ENCODE measurements at places on chromosomes 5 and 9.

DNA sequence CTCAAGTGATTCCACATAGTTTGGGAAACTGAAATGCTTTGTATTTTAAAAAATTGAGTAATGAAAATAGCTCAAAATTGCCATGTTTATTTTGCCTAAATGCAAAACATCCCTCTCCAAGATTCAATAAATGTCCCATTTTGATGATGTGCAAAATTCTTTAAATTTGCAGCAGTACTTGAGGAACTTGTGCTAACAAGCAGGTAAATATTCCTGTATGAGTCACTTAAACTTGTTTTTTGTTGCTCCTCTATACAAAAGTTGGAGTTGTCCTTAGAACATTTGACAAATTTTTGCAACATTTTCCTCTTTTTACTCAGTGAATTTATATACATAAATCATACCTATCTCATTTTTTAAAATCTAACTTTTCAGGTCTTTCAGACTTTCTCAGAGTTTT, 280.2 kb downstream of the CDH12 start:
- no peak for DNase-seq

- no peak for DNase-seq
These were observed 152.3 kb downstream of the SNX18 start for GRCh38 chr5:54669845-54670244.

DNA sequence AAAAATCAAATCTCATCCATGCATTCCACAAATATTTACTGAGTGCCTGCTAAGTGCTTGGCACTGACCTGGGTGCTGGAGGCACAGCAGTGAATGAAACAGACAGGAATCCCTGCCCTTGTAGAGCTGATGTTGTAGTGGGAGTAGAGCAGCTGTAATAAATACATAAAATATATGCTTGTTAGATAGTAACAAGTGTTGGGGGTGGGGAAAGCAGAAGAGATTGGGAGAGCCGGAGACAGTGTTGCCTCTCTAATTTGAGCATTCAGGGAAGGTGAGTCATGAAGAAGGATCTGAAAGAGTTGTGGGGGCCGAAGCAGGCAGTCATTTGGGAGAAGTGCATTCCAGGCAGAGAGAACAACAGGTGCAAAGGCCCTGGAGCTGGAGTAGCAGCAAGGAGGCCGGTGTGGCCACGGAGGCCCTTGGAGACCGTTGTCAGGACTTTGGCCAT, 97.9 kb downstream of the ZNF618 start:
- no peak for DNase-seq

GRCh38 chr5:74296685-74297408, 343.7 kb downstream of the ENC1 start:
- DNase-seq = peak; percentile 60

- no peak for DNase-seq
These were observed 49.5 kb upstream of the ALDH1B1 start for GRCh38 chr9:38343037-38343436.

DNA sequence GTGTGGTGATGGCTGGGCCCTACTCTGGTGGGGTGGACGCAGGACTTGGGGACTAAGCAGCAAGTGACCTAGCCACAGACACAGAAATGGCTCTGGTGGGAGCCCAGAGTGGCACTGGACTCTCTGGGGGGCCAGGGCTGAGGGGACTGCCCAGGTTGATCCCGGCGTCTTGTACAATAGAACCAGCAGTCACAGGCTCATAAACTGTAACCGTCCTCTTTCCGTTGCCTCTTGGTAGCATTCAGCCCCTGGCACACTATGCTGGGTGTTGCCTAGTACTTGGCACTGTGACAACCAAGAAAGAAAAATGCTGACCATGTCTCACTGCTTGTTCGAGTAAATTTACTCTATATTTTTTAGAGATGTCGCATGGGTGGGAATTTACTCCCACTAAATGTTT, 80.5 kb downstream of the DAB2IP start:
- no peak for DNase-seq

GRCh38 chr5:40578501-40579451, 100.9 kb upstream of the PTGER4 start:
- DNase-seq = no peak

- no peak for DNase-seq
These were observed 257.2 kb downstream of the KCTD16 start for GRCh38 chr5:144427866-144428265.

DNA sequence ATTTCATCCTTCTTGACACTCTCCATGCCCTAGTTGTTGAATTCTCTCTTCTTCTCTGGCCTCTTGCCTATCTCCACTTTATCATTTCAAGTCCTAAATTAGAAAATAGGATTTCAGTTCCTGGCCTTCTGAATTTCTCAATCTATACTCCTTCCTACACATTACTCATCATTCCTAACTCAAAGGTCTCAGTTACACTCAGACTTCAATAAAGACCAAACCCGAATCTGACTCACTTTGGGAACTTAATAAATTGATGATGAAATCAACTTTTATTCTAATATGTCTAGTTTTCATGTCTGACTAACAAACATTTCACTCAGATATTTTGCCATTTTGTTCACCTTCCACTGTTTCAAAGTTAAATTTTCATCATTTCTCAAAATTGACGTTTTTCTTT, 113.6 kb upstream of the TSLP start:
- DNase-seq = no peak

DNA sequence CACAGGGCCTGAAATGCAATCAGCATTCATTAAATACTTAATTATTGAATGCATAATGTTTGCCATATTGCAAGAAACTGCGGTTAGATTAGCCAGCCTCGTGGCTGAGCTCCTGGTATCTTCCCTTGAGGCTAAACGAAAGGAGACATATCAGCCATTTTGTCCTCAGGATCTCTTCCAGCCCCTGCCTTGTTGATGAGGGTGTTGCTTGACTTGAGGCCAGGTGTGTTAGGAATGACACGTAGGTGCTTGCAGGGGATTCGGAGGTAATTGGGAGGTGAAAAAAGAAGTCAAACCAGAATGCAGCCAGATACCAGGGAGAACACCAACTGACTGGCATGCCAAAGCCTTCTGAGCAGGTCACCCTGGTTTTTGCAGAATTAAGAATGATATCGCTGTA, 12.5 kb downstream of the SH3RF2 start:
- no peak for DNase-seq

DNA sequence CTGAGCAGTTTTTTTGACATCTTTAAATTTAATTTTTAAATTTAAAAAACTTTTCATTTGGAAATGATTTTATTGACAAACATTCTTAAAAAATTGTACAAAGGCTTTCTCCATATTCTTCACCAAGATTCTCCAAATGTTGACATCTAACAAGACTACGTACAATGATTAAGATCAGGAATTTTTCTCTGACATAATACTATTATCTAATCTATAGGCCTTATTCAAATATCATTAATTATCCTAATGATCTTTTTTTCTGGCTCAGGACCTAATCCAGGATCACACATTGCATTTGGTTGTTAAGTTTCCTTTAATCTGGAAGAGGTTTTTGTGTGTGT, 106.1 kb upstream of the OSMR start:
- no peak for DNase-seq

GRCh38 chr5:165134155-165134554, 1628.7 kb downstream of the MAT2B start:
- DNase-seq = no peak

GRCh38 chr5:39080597-39081204, 6.5 kb upstream of the RICTOR start:
- no peak for DNase-seq
